SK-N-SH treated with all-trans-retinoic acid at 6 μM for 48 hours (cell line): ENCODE measurements at places on chromosomes 3 and 15.

- ATAC-seq, result no peak
Measured at GRCh38 chr15:29522373-29523276, 253.0 kb upstream of the NSMCE3 start.

DNA sequence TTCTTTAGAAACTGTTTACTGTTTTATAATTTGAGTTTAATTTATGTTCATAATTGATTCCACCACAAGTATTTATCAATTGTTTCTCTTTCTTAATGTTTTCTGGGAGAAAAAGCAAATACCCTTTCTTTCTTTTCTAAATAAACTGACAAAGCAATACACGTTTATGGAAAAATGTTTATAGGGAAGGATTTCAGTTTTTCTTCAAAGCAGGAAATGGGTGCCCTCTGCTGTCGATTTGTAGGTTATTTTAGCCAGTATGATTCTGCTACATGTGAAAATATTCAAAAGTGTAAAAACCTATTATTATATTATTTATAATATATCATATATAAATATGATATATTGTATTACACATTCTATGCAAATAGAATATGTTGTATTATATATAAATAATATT lies 921.0 kb upstream of the ROBO1 start:
- no peak for ATAC-seq

- no peak for ATAC-seq
Measured at GRCh38 chr3:167653760-167654159, at the start of gene WDR49. Gene WDR49, minus strand, starts transcription at chr3:167653942. Its CDS starts 517 bp downstream, at chr3:167653425.

DNA sequence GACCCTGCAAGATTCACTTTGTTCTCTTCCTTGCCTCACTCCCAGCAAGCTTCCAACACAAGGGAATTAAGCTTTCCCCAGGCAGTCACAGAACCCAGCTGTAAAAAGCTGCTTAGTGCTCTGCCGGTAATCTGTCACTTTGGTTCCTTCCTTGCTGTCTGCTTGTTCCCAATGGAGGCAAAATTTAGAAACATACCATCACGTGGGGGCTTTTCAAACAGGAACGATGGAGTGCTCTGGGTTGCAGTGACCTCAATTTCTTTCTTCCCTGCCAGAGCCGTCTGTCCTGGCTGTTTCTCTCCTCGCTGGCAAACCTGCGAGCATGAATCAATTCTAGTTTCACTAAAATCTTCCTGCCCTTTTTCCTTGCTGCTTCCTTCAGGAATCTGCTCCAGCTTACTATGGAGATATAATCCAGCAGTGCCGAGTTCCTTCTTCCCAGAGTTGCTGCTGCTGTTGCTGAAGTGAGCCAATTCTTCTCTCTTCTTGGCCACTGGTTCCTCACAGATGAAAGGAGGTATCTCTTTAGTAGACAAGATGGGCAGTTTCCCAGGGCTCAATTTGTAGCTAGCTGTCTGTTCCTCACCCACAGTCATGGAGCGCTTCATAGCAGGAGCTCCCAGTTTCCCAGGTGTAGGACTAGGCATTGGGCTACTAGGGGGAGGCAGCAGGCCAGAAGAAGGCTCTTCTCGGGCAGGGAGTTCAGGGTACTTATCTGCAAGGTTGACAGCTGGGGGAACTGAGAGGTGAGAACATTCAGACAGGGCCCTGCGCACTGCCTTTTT lies 88.1 kb downstream of the DHX30 start:
- ATAC-seq, result no peak

DNA sequence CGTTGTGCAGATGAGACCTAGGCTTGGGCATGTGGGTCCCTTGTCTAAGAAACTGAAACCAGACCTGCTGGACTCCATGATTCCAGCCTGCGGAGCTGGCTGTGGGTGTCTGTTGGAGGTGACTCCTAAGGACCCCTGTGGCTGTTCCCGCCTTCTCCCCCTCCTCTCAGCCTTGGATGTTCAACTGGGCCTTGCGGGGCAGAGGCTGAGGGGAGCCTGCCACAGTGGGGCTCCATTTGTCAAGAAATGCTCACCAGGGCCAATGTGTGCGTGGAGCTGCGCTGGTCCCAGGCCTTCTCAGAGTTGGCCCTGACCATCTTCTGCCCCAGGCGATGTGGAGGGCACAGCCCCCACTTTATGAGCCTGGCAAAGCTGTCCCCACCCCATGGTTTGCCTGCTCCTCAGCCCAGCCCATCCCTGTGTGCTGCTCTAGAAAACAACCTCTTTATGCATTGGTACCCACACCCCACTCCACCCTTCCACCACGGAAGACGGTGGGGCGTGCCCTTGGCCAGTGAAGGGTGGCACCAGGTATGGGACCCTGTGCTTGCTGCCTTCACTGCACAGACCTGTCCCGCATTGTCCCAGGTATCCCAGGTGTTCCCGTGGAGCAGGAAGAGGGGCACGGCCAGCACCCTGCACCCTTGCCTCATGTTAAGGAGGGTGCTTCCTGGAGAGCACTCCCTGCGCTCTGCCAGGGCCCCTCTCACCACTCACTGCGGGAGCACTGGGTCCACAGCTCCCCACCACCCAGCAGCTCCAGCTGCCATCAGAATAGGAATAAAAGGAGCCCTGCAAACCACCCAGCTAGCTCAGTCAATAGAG lies 7.9 kb downstream of the MESP2 start:
- ATAC-seq, result no peak
